ENCODE measurements at places on chromosomes 6 and 20.

DNA sequence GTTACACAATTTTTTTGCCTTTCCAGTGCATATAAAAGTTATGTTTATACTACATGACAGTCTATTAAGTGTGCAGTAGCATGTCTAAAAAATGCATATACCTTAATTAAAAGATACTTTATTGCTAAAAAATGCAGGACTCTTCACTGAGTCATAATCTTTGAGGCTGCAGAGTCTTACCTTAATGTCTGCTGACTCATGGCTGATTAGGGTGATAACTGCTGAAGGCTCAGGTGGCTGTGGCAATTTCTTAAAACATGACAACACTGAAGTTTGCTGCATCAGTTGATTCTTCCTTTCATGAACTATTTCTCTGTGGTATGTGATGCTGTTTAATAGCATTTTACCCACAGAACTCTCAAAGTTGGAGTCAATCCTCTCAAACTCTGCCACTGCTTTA lies 19.1 kb downstream of the ZSCAN23 start:
- DNase-seq, result no peak

- DNase-seq, result no peak
These were observed 23.1 kb downstream of the PSMG4 start for GRCh38 chr6:3281631-3282475.

- DNase-seq, result no peak
These were observed 1.3 kb upstream of the L3MBTL1 start for GRCh38 chr20:43506238-43506637.

GRCh38 chr6:78854546-78854945 lies 12.8 kb upstream of the IRAK1BP1 start:
- no peak for DNase-seq

DNA sequence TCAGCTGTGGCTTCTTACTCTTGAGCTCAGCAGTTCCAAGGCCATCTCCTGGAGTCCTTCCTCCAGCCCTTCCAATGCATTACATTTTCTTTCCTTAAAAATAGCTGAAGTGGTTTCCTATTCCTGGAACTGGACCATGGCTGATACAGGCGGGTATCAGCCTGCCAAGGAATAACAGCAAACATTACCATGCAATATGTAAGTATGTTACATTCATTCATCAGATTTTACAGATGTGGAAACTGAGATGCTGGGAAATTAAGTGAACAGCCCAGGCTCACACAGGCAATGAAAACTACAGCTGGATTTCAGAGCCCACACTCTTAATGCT lies 100.4 kb downstream of the NRN1 start:
- no peak for DNase-seq

DNA sequence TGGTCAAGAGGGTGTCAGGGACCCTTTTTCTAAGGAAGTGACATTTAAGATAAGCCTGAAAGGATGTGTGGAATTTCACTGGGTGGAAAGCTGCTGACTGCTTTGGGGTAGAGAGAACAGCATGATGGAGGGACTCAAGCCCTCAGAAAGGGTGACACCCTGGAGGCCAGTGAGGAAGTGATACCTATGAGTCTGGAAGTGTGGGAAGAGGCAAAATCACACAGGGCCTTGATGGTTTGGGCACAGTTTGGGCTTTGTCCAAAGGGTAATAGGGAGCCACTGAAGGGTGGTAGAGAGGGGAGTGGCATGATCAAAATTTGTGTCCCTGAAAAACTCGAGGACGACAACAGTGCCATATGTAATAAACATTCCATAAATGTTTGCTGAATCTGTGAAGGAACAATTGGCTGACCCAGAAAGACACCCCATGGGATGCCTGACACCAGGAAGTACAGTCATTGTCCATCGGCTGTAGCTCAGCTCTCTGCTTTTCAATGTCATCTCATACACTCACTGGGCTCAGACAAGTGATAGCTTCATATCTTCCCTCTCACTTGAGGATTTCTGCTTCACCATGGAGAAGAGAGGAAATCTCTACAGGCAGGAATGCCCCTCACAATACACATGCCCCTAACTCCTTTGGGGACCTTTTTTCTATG lies 21.3 kb downstream of the CASS4 start:
- no peak for DNase-seq

DNA sequence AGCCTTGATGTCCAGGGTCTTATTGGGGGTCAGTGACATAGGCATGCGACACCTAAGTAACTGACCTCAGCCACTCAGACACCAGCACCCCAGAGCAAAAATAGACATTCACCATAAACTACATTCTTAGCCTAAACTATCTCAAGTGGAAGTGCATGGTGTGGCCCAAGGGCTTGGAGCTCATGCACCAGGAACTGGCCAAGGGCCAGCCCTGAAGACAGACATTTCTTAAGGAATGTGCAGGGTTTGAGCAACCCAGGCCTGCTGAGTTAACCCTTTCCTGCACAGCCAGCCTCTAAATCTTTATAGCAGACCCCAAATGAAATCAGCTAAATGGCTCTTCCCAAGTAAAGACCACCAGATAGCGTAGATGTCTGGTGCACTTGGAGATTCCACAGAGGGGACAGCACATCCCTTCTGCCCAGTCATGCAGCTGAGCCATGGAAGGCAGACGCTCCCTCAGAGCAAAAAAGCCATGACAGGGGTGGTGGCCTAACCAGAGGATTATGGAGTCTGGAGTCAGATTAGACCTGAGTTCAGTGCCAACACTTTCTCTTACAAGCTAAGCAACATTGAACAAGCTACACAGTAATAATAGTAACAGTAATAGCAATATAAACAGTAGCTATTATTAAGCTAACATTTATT lies 222.6 kb downstream of the ZMYND8 start:
- no peak for DNase-seq

- no peak for DNase-seq
These were observed 22.7 kb upstream of the MCM3 start for GRCh38 chr6:52306972-52307870.

GRCh38 chr6:141195251-141195832 lies 937.4 kb upstream of the GJE1 start:
- DNase-seq, result no peak

GRCh38 chr6:156885562-156885961 lies 108.4 kb downstream of the ARID1B start:
- DNase-seq, result no peak

GRCh38 chr20:62186887-62187866 lies 4.3 kb downstream of the MTG2 start:
- no peak for DNase-seq

DNA sequence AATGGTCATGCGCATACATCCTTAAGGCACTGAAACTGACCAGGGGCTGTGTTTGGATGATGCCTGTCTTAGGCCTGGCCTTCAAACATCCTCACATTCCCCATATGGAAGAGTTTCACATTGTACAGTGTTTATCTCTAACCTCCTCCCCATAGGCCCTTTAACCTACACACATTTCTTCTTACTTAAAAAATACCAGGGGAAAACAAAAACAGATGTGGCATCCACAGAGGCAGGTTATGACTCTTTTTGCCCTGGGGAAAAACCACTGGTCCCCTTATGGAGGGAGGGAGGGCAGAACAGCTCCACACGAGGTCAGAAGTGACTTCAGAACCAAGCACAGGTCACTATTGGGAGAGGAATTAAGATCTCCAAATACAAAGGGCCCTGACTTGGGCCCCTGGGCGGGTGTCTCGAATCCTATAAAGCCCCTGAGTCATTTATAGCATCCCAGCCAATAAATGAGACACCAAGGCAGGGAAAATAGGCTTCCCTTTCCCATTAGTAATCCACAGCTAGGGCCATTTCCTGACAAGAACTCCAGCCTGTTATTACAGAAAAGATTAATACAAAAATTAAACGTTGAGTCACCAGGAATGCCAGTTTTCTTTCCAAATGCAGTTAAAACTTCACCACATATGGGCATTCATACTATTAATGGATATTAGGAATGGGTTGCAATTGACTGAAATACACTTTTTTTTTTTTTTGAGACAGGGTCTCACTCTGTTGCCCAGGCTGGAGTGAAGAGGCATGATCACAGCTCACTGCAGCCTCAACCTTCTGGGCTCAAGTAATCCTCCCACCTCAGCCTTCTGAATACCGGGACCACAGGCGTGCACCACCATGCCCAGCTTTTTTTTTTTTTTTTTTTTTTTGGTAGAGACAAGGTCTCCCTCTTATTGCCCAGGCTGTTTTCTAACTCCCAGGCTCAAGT lies 107.2 kb downstream of the ATP9A start:
- DNase-seq, result no peak

GRCh38 chr6:14381829-14382677 lies 264.5 kb downstream of the CD83 start:
- no peak for DNase-seq

DNA sequence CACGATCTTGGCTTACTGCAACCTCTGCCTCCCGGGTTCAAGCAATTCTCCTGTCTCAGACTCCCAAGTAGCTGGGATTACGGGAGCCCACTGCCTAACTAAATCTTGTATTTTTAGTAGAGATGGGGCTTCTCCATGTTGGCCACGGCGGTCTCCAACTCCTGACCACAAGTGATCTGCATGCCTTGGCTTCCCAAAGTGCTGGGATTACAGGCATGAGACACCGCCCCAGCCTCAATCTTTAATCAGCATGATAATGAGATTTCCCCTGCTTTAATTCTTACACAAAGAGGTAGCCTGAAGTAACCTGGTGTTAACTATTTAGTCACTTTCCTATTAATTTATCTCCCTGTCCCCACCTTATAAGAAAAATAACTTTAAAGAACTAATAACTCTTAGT lies 31.3 kb upstream of the TRDN start:
- no peak for DNase-seq

GRCh38 chr6:121764493-121764892 lies 329.0 kb downstream of the GJA1 start:
- no peak for DNase-seq

- no peak for DNase-seq
These were observed 9.4 kb upstream of the COMMD7 start for GRCh38 chr20:32752458-32753250.

DNA sequence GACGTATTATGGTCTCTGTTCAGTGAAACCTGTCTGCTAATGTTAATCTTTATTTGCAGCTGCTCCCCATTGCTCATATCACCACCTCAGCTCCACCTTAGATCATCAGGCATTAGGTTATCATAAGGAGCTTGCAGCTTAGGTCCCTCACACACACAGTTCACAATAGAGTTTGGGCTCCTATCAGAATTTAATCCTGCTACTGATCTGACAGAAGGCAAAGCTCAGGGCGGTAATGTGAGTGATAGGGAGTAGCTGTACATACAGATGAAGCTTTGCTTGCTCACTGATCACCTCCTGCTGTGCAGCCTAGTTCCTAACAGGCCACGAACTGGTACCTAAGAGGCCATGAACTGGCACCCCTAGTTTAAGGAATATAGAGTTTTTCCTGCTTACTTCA lies 989.7 kb downstream of the EYS start:
- DNase-seq, result no peak

All from activated naive CD4-positive, alpha-beta T cell treated with anti-CD3 and anti-CD28 coated beads, Interleukin-2, amount 50 U/mL, for 16 hours (primary cell).